ENCODE measurements at places on chromosomes 4 and X. TPM values are rescaled to one million over a fixed set of nuclear protein-coding genes. Genes with fewer than 3 reads are reported as not detected.

GRCh38 chrX:115948018-115948923 is 222.3 kb upstream of the AGTR2 start:
- no peaks in the 10 kb centered on the region for H3K4me1 ChIP-seq
- H3K27me3 ChIP-seq, result no peaks in the 10 kb centered on the region
- no peaks in the 10 kb centered on the region for H3K36me3 ChIP-seq
- peak; percentile 46 for DNase-seq

- no peaks in the 10 kb centered on the region for H3K4me1 ChIP-seq
- H3K27me3 ChIP-seq, result no peaks in the 10 kb centered on the region
- no peak for DNase-seq
- no peaks in the 10 kb centered on the region for H3K36me3 ChIP-seq
- no peak overlapping the region for H3K4me3 ChIP-seq
Observed at GRCh38 chrX:127030016-127030748, 210.7 kb downstream of the PRR32 start.

DNA sequence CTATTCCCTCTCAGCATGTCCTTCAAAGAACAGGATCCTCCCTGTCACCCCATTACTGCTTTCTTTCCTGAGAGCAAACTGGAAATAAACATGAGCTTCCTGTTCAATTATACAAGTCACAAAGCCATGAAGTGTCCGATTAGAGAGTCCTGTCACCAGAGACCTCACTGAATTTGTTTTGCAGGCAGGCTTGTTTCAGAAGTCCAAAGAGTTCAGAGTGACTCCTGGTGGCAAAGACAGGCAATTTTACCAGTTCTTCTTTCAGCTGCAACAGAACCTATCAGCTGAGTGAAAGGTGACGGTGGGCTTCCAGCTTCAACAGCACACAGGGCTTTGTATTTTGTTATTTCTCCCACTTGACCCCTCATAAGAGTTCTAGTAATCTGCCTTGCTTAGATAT is 6.4 kb downstream of the ELK1 start:
- H3K36me3 ChIP-seq, result no peaks in the 10 kb centered on the region
- H3K4me3 ChIP-seq, result no peak overlapping the region
- H3K27ac ChIP-seq, result no peak overlapping the region
- no peak for DNase-seq
- H3K27me3 ChIP-seq, result no peaks in the 10 kb centered on the region

DNA sequence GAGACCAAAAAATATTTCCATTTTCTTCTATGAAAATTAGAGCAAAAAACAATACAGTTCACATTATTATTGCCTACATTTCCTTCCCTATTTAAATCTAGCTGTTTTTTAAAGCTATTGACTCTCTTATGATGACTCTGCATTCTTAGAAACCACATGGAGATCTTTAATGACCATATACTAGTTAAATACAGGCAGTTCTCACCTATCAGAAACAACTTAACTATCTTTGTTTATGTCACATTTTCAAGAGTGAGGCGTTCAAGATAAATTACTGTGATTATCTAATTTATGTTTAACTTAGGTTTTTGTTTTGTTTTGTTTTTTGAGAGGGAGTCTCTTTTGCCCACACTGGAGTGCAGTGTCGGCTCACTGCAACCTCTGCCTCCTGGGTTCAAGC is 3.0 kb downstream of the CISD2 start:
- no peak overlapping the region for H3K4me3 ChIP-seq
- no peak overlapping the region for H3K27ac ChIP-seq
- no peaks in the 10 kb centered on the region for H3K36me3 ChIP-seq

DNA sequence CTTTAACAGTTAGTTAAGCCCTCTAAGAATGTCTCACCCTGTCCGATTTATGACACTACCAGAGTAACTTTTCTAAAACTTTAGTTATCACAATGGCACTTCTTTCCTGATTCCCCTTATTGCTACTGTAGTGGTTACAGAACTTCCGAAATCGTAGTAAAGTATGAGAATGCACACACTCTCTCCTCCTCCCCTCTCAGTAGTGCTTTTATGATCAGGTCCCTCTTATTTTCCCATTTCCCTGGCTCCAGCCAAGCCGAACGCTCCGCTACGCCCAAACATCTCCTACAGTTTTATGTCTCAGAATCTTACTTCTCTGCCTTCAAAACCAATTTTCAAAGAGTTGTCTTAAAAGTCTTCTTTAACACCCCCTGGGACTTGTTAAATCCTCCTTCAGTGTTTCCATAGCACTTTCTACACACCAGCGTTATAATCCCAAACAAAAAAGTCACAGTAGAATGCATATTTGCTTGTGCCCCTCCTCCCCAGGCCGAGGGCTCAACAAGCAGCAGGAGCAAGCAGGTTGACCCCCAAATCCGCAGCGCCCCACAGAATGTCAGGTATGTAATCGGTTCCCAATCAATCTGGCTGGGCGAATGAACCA is 671 bp downstream of the HPF1 start:
- peaks cover 8% of the 10 kb centered on the region for H3K4me1 ChIP-seq
- H3K36me3 ChIP-seq, result no peaks in the 10 kb centered on the region
- peak overlapping the region; percentile 66 for H3K27ac ChIP-seq
- no peaks in the 10 kb centered on the region for H3K27me3 ChIP-seq
- peak overlapping the region; percentile 66 for H3K4me3 ChIP-seq

Gene ADH1A
- 0.16 TPM for total RNA-seq

Gene PKD2
- 5.9 TPM for total RNA-seq

Gene LRRC66
- total RNA-seq, result 8.5 TPM

GRCh38 chrX:154809939-154810665 is 4.8 kb upstream of the MPP1 start:
- H3K27ac ChIP-seq, result no peak overlapping the region
- no peaks in the 10 kb centered on the region for H3K4me1 ChIP-seq
- no peak overlapping the region for H3K4me3 ChIP-seq
- DNase-seq, result no peak

Gene IQCM
- 5.2 TPM for total RNA-seq

Gene PLRG1
- 60.4 TPM for total RNA-seq

Gene IDH3G
- total RNA-seq, result 80.6 TPM

Gene ZNF674
- total RNA-seq, result 3.6 TPM

DNA sequence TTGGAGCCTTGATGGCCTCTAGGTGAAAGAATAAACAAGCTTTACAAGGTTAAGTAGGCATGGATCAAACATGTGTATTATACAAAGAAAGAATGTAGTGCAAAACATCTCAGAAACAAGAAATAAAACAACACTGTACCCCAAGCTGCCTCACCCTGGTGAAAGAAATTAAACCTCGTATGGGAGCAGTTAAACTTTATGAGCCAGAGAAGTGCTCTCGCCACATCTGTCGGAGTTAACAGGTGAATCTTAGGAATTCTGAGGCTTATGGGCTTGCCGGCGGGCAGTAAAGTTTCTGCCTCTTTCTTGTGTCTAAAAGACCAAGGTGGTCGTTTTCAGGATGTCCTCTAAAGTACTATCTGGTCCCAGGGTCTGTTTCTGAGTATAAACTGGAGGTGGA is 34.0 kb upstream of the ARSH start:
- no peak overlapping the region for H3K4me3 ChIP-seq
- H3K27ac ChIP-seq, result no peak overlapping the region
- H3K27me3 ChIP-seq, result no peaks in the 10 kb centered on the region
- H3K4me1 ChIP-seq, result no peaks in the 10 kb centered on the region
- H3K36me3 ChIP-seq, result no peaks in the 10 kb centered on the region

Data from colonic mucosa (tissue), 4 donors.